Activated naive CD4-positive, alpha-beta T cell treated with anti-CD3 and anti-CD28 coated beads, Interleukin-2, amount 50 U/mL, for 72 hours (primary cell): ENCODE measurements at places on chromosomes 13 and 19. TPM values are rescaled to one million over a fixed set of nuclear protein-coding genes. Genes with fewer than 3 reads are reported as not detected.

- DNase-seq = no peak
Measured at GRCh38 chr13:112159575-112160547, 92.9 kb downstream of the SOX1 start.

DNA sequence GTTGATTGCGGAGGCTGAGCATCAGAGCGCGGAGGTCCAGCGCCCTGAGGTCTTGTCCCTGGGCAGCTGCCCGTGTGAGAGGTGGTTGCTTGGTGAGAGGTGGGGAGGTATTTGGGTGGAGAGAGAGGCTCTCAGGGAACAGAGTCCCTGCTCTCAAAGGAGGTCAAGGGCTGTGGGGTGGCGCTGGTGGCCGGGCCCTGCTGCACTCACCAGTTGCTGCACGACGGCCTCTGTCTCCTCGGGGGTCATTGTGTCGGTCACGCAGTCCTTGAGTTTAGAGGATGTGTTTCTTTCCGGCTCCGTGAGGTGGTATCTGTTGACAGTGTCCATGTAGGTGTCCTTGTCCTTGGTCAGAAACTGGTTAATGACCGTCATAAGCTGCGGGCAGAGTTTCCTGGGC, 95.5 kb downstream of the WTIP start:
- DNase-seq = no peak

KIR2DL3 gene
- not detected for total RNA-seq

RNF225 gene
- 0.60 TPM for total RNA-seq

ZNF154 gene
- 0.62 TPM for total RNA-seq

DNA sequence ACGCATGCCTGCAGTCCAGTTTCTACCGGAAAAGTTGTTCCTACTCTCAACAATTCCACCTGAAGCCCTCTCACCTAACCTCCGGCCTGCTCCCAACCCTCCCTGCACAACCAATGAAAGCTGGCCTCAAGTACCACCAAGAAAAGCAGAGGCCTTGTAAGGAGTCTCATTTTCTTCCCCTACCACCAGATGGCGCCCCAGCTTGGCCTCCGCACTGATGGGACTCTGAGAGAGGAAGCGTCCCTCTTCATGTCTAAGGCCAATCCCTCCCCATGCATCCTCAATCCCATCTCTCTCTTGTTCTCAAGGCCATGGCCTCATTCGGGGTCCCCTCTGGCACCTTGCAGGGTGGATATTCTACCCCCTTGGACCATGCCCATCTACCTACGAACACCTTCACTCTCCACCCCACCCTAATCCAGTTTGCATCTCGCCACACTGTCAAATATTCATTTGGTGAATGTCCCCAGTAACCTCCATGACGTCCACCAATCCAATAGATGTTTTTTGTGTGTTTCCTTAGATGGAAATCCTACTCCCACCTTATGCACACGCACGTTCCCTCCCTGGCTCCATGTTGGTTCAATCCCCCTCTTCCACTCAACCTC, 412.8 kb downstream of the ZNF536 start:
- no peak for DNase-seq

DNA sequence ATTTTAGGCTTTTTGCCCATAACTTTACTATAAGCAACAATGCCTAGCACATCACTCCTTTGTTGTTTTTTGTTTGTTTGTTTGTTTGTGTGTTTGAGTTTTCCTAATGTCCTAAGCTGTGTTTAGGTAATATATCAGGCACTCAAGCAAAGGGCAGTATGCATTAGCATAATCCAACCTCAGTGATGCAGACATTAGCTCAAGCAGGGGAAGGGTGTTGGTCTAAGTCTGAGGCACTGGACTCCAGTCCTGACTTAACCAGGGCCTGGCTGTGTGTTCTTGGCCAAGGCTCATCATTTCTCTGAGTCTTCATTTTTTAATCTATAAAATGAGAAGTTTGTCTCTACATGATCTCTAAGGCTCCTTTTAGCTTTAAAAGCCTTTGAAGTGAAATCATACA, 65.9 kb upstream of the RFC3 start:
- no peak for DNase-seq

GRCh38 chr13:34208336-34208735, 390.4 kb downstream of the RFC3 start:
- DNase-seq = no peak

IGFL1 gene
- total RNA-seq = not detected

GRCh38 chr13:114339857-114340534, 25.7 kb downstream of the CHAMP1 start:
- DNase-seq = no peak

- DNase-seq = no peak
Measured at GRCh38 chr19:11265177-11265784, 3.0 kb upstream of the DOCK6 start.
